ENCODE measurements at places on chromosomes 12 and 14.

DNA sequence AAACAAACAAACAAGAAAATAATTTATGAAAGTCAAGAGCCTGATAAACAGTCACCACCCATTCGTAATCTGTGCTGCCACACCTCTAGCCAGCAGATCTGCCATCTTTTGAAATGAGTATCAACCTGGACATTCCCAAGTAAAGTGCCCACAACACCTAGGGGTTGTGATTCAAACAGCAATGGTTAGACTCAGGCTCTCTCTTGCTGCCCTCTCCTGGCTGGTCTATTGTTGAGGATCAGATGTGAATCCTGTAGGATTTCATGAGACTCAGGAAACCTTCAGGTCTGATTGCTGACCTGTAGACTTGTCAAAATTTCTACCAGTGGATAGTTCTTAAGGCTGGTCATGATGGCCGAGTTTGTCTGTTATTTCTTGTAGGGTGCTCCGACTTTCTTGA lies 26.8 kb downstream of the DGLUCY start:
- DNase-seq = no peak

DNA sequence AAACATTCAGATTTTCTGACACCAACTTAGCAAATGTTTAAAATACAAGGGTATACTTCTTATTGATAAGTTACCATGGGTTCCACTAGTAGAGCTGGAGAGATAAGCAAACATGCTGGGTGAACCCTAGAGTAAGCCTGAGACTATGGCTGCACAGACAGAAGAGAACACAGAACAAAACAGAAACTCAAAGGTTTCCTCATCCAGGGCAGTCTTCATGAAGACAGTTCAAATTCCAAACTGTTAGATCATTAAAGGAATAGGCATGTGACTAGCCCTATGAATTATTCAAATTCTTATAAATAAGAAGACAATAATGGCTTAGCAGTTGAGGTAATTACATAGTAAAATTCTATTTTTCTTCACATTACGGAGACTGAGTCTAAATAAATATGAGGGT lies 28.1 kb downstream of the BTBD7 start:
- no peak for DNase-seq

DNA sequence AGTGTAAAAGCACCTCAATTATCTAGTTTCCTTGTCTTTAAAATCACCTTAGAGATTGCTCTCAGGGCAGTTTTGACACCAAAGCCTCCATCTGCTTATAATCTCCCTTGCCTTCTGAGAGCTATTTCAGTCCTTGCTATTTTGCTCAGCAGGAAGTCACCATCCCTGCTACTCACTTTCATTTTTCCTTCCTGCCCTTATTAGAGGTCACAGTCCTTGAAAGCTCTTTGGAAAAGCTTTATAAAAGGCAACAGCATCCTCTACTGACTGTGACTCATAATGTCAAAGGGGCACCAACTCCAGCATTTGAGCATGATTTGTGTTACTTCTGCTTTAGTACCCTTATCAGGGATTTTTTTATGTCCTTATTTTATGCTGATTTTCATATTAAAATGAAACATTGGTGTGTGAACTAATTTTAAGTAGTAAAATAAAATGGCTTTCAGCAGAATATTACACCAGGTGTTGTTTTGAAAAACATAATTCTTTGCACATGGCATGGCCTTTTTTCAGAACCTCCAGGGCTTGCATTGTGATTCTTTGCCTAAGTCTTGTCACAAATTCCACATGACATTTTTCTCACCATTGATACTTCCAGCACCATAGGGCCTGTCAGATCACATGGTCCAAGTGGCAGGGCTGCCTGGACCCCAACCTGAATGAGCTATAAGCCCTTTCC lies 213.0 kb downstream of the ADAMTS20 start:
- no peak for DNase-seq

- no peak for DNase-seq
Measured at GRCh38 chr14:95464103-95464502, 52.3 kb downstream of the SYNE3 start.

DNA sequence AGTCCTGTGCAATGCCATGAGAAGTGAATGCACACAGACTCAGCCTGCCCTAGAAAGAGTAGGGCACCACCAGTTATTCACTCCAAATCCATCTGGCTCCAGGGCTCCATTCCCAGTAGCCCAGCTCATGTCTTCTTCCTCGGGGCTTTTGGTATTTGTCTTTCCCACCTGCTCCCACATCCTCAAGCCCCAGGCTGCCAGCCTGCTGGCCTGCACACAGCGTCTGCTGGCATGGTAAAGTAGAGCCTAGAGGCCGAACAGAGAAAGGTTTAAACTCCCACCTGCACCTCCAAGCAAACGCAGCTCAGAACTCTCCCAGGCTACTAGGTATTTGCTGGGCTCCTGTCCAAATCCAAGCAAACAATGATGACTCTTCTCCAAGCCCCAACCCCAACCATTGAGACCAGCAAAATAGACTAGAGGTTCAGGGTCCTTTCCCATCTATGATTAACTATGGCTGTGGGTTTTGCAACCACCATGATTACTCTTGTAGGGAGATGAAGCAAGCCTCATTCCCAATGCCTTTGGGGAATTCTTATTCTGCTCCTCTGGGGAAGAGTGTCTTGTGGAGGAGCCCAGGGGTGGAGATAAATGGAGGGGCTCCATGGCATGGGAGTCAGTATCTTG lies 5.2 kb upstream of the VDR start:
- no peak for DNase-seq

GRCh38 chr14:91058042-91058581 lies 2.3 kb downstream of the RPS6KA5 start:
- no peak for DNase-seq

GRCh38 chr14:76968621-76969063 lies 59.9 kb downstream of the IRF2BPL start:
- DNase-seq = no peak

GRCh38 chr12:6606331-6607131 lies 648 bp downstream of the CHD4 start:
- DNase-seq = no peak

- peak; percentile 5 for DNase-seq
Measured at GRCh38 chr12:3752741-3753486, at the start of gene CRACR2A. Gene CRACR2A (minus strand): TSS chr12:3753109. CDS start chr12:3696999, 56,110 bp downstream.

DNA sequence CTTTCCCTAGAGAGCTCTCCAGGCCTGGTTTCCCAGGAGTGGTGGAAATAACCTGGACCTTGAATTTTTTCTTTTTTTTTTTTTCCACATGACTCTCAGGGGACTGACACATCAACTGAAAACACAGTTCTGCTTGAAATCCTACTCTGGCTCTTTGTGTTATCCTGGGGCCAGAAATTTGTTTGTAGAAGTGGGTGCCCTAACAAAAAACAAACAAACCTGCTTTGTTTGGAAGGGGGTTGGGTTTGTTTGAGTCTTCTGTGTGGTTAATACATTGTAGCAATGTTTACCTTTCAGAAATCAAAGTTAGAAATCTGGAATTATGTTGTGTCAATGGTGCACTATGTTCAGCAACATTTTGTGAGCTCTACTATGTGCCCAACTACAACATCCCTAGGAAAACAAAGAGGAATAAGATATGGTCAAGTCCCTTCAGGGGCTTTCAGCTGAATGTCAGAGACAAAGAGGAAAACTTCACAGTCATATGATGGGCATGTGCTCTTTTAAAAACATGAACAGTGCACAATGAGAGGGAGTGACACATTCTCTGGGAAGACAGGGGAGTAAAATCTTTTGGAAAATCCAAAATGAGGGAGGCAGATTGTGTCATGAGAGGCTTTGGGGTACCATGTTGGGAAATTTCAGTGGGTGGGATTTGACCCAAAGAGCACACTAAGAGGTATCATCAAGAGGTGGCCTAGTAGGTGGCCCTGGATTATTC lies 1.5 kb upstream of the IGF1 start:
- no peak for DNase-seq

DNA sequence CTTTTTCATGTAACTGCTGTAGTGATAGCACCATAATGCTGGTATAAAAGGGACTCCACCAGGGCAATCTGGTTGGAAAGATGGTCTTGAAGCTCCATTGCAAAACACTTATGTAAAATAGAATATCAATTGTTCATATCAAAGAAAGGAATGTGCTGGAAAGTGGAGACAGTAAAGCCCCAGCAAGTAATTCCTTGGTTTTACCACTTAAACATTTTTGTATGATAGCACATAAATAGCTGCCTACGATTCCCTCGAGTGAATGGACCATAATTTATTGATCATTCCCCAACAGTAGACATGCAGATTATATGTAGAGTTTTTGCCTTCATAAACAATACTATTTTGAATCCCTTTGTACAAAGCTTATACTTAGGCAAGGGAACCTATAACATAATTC lies 275.4 kb downstream of the PAWR start:
- no peak for DNase-seq

GRCh38 chr12:78914859-78915331 lies 50.3 kb downstream of the SYT1 start:
- no peak for DNase-seq

DNA sequence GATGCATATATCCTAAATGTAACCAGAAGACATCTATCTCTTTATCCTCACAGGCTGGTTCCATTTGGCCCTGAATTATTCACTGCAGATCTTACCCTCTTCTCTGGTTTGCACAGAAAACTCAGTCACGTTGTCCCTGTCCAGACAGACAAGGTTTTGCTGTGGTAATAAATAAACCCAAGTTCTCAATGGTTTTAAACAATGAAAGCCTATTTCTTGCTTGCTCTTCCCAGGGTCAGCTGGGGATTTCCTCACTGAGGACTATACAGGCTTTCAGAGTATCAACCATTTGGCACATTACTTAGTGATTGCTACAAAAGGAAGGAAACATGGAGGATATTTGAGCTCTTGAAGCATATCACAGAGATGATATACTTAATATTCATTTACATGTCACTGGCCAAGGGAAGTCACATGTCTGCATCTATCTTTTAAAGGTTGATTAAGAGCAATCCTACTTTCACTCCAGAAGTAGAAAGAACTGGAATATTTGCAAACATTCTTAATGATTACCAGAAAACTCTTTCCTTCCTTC lies 24.4 kb upstream of the E2F7 start:
- no peak for DNase-seq

GRCh38 chr12:51855586-51856428 lies 7.3 kb upstream of the FIGNL2 start:
- DNase-seq = no peak

DNA sequence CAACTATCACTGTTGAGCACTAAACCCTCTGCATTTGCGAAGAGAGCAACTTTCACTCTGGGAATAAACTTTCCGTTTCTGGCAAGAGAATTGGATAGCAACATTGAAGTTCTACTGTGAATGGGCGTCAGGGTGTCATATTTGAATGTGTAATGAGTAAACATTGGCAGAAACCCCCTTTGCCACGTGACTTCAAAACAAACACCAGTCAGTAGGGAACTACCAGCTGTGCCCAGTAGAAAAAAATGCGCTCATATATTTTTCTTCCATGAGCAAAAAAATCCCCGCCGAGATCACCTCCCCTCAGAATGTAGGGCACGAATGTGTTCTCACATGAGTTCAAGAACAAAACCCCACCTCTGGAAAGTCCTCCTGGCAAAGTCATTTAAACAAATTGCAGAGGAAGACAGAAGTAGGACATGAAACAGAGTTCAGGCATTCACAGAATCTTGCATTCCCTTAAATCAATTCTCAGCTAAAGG lies 80.6 kb downstream of the BTG1 start:
- DNase-seq = peak; percentile 16

GRCh38 chr14:69059658-69060623 lies 80.8 kb upstream of the ACTN1 start:
- DNase-seq = no peak

GRCh38 chr14:21748869-21749303 lies 75.3 kb upstream of the OR4E1 start:
- DNase-seq = peak; percentile 33
